CD4-positive, alpha-beta T cell treated with Interleukin-1 beta for 1 hour (primary cell): ENCODE measurements at places on chromosomes 11 and 22.

- DNase-seq: no peak
Measured at GRCh38 chr11:86209806-86210657, 34.5 kb upstream of the EED start.

- peak; percentile 32 for DNase-seq
Measured at GRCh38 chr22:37659066-37659896, 758 bp downstream of the PDXP start.

DNA sequence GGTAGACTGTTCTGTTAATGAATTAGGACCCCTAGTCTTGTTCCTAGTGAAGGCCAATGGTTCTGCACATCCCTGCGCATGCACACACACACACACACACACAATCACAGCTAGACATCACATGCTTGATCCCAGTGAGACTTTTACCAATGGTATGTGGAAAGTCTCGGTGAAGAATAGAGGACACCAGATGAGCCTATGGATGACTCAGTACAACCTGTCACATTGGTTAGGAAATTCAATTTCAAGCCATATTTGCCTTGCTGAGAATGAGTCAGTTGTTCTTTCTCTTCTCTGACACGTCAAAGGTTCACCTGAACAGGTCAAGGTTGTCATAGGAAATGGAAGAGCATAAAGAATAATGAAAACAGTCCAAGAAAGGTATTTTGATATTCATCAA is 122.0 kb downstream of the SLC17A6 start:
- DNase-seq: no peak

GRCh38 chr22:28111501-28112189 is 192.6 kb upstream of the PITPNB start:
- no peak for DNase-seq

- DNase-seq: peak; percentile 29
Measured at GRCh38 chr22:20551805-20552442, 44.5 kb downstream of the MED15 start.

GRCh38 chr22:26579331-26579886 is 10.5 kb downstream of the TPST2 start:
- DNase-seq: peak; percentile 51

DNA sequence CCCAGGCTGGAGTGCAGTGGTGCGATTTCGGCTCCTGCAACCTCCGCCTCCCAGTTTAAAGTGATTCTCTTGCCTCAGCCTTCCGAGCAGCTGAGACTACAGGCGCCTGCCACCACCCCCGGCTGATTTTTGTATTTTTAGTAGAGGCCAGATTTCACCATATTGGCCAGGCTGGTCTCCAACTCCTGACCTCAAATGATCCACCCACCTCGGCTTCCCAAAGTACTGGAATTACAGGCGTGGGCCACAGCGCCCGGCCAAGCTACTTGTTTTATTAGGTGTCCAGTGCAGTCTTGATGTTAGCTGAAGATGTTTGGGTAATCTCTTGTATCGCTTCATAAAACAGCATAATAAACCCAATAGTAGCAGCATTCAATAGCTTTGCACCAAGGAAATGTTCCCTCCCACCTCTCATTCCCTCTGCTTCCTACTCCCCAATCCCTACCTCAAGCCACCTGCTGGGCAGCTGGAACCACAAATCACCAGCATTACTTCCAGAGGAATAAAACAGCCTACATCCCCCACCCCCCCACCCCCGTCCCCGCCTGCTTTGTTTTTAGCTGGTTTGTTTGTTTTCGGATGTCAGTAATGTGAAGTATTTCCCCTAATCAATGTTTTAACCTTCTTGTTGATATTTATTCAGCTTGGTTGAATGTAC is 11.0 kb upstream of the GRIK4 start:
- no peak for DNase-seq

- DNase-seq: no peak
Measured at GRCh38 chr11:82722231-82722630, 11.4 kb downstream of the FAM181B start.

GRCh38 chr11:61851113-61851899 is 23.2 kb downstream of the FADS2 start:
- DNase-seq: no peak

- peak; percentile 16 for DNase-seq
Measured at GRCh38 chr11:95443386-95443785, 212.4 kb upstream of the SESN3 start.
